ENCODE measurements at places on chromosomes 1 and 21. TPM values are rescaled to one million over a fixed set of nuclear protein-coding genes. Genes with fewer than 3 reads are reported as not detected.

DNA sequence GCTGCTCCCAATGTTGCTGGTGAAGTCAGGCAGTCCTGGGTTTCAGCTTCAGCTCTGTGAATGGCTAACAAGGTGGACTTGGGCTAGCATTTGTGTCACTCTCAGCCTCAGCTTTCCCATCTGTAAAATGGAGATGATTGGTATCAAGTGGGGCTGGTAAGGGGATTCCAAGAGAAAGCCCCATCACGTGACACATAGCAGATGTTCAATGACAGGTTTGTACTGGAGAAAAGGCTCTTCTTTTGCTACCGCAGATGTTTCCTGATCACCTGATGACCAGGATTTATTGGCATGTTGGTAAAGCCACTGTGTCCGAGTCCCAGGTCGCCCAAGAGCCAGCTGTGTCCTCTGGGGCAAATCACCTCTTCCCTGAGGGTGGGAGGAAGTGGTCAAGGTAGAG lies 335.0 kb downstream of the MATN1 start:
- DNase-seq = no peak

Gene ITLN2
- not detected for total RNA-seq

- DNase-seq = no peak
Observed at GRCh38 chr1:29550119-29550841, 314.0 kb downstream of the PTPRU start.

GRCh38 chr1:93338387-93339146 lies 7.1 kb upstream of the DR1 start:
- DNase-seq = no peak

GRCh38 chr1:75392278-75392677 lies 218.6 kb downstream of the SLC44A5 start:
- DNase-seq = peak; percentile 25

Gene PDZK1
- 5.0 TPM for total RNA-seq

DNA sequence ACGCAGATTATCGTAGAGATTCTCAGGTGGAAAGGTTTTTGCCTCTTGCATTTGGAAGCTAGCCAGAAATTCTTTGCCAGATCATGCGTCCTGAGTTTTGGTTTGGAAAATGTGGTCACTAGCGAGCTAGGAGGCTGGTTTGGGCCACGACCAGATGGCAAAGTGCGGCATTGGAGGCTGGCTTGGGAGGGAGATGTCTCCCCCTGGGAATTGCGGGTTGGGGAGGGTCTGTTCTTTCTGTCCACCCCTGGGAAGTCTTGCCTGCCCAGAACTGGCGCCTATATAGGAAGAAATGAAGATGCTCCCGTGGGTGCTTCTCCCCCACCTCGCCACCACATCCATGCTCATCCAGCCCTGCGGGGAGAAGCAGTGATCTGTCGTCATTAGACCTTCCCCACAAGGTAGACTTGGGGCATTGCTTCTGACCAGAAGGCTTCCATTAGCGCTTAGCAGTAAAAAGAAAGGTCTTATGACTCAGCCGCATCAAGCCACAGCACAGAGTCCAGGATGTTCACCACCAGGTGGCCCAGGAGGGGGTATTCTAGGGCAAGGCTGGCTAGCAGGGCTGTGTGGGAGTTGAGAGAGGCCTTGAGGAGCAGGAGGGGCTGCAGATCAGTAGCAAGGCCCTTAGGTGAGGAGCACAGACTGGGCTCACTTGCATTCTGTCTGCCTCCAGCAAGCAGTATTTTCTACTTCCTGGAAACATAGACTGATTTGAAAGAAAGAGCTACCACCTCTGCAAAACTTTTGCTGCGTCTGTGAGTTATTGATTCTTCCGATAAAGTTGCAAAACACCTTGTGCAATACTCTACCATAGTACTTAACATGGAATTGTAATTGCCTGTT lies 1.5 kb upstream of the PTP4A2 start:
- DNase-seq = peak; percentile 80

DNA sequence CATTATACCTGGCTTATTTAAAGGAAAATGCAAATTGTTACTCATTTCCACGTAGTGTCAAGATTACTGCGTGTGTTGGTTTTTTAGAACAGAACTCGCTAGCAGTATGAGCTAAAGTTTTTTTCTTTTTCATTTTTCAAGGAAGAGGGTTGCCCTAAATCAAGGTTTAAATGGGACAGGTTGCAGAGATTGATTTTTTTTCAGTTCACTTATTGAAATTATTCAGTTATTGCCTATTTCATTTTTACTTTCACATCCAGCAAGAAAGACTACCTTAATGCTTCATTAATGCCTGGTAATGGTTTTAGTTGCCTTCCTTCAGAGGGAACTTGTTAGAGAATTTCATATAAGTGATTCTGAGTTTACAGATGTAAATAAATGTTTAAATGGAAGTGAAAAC lies 5.6 kb downstream of the FAM20B start:
- DNase-seq = no peak

Gene KRTAP13-1
- total RNA-seq = not detected

DNA sequence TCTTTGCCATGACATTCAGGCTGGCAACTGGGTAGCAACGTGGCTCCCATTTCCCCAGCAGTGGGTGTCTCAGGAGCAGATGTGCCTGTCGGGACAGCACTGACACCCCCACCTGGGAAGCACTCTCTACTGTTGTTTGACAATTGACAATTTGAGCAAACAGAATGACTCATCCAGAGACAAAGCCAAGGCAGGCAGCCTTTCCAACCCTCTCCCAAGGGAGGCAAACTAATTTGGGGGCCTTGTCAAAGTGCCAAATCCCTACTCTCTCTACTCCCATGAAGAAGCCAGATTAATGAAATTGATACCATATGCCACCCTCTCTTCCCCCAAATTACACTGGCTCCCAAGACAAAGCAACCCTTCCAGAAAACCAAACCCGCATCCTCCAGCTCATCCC lies 65.6 kb downstream of the GRIK3 start:
- no peak for DNase-seq

GRCh38 chr1:25641931-25642573 lies 25.5 kb downstream of the MAN1C1 start:
- no peak for DNase-seq

Gene LRRC53
- total RNA-seq = not detected

Gene ADAMTS1
- total RNA-seq = 55.6 TPM

GRCh38 chr1:3889936-3890335 lies 10.1 kb downstream of the C1orf174 start:
- DNase-seq = no peak

DNA sequence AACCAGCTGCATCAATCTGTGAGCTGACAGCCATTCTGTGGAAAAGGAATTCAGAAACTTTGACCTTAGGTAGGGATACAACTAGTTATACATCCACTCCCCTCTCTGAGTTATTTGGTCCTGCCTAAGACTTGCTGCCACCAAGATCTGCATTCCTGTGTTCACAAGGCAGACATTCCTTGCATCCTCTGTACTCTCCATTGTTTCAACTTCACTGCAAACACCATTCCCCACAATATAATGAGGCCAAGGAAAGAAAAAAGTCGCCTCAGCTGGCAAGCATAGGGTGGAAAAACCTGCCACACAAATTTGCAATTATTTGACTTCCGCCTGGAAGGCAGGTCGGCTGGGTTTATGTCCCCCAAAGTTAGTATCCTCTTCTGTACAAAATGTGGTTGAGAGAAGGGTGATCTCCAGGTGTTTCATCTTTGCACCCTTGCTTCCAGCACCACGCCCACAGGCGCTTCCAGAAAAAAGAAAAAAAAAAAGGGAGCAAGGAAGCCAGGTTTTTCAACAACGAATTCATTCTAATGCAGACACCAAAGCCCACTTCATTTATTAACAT lies 676 bp upstream of the CTTNBP2NL start:
- no peak for DNase-seq

Gene TTC34
- 0.46 TPM for total RNA-seq

Gene GNG12
- total RNA-seq = 95.4 TPM

- no peak for DNase-seq
Observed at GRCh38 chr1:193404236-193404635, 217.8 kb upstream of the B3GALT2 start.

DNA sequence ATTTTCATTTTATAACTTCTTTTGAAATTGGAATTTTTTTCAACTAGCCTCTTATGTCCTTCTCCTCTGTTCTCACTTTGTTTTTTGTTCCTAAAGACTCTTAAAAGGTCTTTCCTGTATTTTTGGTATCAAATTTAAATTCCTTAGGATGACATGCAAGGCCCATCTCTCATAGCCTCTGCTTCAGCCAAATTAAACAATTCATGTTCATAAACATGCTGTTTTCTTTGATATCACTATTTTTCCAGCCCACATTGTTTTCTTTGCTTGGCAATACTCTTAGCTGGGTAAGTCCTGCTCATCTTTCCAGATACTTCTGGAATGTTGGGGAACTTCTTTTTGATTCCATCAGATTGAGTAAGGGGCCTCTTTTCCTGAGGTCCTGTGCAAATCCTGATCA lies 55.8 kb upstream of the GPR88 start:
- DNase-seq = no peak

DNA sequence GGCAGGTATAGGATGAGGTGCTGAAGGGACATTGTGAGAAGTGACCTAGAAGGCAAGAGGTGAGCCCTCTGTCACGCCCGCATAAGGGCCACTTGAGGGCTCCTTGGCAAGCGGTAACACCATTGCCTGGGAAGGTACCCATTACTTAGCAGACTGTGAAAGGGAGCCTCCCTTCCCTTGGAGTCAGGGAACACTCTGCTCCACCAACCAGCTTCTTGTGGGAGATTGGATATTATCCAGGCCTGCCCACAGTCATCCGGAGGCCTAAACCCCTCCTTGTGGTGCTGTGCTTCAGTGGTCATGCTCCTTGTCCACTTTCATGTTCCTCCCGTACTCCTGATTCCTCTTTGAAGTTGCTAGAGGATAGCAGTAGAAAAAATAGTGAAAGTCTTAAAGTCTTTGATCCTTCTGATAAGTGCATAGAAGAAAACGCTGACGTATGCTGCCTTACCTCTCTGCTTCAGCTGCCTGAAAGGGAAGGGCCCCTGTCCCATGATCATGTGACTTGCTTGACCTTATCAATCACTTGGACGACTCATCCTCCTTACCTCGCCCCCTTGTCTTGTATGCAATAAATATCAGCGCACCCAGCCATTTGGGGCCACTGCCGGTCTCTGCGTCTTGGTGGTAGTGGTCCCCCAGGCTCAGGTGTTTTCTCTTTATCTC lies 16.0 kb downstream of the RBBP4 start:
- DNase-seq = peak; percentile 23

DNA sequence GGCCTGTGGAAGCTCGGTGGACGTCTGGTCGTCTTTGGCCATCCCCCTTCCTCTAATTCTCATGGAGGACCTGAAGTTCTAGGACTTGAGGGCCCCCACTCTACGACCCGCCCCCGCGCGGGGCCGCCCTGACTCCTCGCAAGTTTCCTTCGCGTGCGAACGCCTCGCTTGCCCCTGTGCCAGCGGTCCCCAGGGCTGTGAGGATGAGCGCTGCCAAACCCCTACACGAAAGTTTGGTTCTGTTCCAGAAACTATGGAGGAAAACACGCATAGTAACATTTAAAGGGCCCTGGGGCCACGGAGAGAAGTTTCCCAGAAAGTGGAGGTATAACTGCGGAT lies 304 bp upstream of the GNG12 start:
- DNase-seq = no peak

DNA sequence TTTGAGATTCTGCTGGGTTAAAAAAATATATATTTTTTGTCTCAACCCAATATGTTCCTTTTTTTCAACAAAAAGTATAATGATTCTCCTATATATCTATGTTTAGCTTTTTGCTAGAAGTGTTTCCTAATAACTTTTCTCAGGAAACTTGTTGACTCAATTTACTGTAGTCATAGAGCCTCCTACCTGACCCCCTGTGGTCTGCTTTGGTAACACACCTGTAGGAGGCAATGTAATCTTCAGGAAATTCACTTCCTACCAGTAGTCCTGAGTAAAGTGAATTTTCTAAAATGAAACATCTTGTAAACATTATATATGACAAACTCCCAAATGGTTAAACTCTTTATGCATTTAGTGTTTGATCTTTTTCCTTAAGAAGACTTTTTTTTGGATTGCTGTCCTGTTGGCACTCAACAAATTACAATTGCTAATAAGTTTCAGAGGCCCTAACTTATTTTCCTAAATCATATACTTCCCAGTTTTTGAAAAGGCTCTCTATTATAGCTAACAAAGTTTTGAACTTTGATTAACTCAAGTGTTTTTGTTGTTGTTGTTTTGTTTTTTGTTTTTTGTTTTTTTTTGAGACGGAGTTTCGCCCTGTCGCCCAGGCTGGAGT lies 118.3 kb downstream of the OLFML2B start:
- no peak for DNase-seq

DNA sequence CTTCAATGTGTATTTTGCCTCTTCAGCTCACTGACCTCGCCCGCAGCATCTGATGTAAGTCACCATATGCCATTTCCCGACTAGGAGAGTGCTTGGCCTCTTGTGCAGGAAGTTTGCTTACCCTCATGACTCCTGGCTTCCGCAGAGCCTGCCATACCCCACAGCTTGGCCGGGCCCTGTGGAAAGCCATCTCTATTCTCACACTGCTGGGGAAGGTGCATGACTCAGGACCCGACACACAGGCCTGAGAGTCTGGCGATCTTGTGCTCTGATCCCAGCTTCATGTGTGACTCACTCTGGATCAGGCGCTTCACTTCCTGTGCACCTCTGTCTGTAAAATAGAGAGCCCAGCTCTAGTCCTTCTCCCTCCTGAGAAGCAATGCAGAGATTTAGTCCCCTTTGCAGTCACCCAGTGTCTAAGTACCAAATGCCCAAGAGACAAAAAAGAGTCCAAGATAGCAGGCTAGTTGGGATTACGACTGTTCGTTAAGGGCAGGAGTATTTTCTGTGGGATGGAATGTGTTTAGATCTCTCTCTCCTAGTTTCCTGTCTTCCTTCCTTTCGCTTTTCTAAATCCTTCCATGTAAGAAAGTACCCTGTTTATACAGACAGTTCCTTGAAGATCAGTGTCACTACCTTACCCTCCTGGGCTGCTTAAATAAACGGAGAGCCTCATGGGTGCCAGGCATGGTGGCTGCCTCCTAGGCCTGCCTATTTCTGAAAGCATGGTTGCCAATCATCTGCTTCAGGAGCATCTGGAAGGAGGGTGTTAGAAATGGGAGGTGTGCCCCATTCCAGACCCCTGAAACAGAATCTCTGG lies 62.8 kb upstream of the KIF26B start:
- peak; percentile 90 for DNase-seq

- no peak for DNase-seq
Observed at GRCh38 chr1:32055416-32055815, 17.3 kb upstream of the TMEM39B start.

DNA sequence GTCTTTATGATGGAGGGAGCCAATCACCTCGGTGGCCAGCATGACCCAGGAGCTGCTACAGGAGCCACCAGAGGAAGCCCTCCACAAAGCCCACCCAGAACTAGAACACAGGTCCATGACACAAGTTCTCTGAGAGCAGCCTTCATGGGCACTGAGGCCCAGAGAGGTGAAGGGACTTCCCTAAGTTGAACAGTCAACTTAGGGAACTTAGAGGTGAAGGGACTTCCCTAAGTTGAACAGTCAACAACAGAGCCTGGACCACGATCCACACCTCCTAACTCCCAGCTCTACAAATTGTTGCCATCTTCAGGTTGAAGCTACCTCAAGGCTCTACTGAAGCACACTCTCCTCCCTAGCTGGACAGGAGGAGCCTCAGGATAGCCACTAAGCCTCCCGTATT lies 132.7 kb downstream of the CCDC185 start:
- no peak for DNase-seq

DNA sequence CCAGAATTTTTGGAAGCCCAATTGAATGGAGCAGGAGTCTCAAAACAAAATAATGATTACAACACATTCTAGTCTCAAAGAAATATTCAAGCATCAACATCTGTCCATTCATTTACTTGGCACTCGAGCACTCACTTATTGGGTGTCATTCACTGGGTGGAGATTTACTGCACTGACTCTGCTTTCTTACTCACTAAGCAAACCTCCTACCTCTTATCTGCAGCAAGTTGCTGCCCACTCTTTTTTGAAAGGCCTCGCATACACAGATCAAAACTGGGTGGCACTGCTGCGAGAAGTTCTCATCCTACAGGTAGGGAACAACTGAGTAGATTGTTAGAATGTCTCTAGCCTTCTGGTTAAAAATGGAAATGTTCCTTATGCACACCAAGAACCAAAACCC lies 18.0 kb downstream of the RHBDL2 start:
- no peak for DNase-seq
